ENCODE measurements at places on chromosomes 12 and 14.

GRCh38 chr14:105479431-105480158 is 5.0 kb downstream of the CRIP2 start:
- no peak for DNase-seq

DNA sequence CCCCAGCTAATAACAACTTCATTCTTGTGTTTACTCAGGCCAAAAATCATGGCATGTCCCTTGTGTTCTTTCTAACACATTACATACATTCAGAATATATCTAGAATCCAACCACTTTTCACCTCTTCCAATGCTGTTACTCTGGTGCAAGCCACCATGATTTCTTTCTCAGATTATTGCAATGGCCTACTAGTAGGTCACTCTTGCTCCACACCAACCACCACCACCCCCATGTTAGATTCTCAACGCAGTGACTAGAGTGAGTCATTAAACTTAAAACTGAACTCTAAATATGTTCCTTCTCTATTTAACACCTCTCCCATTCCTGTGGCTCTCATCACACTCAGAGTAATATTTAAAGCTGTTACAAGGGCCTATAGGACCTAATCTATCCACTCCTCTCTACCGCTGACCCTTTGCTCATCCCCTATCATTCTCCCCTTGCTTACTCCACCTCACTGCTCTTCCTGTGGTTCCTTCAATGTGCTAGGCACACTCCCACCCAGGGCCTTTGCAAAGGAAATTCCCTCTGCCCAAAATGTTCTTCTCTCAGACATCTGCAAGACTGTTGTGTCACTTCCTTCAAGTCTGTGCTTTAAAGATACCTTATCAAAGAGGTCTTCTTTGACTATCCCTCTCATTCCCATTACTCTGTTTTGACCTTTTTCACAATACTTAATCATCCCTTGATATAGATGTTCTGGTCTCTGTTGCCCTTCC is 6.6 kb downstream of the RTN1 start:
- no peak for DNase-seq

DNA sequence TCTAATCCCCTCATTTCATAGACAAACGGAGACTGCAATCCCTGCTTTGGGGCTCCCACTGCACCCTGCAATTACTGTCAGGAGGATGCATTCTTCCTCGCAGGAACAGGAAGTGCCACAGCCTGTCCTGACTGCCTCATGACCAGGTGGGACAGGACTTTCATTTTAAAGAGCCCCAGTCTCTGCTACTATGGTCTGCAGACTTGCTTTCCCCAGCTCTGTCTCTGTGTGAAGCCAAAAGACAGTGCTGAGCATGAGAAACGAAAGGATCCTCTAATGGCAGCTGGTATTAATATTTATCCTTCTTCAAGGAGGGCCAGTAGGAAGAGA is 60.0 kb upstream of the PNMA1 start:
- DNase-seq, result no peak

DNA sequence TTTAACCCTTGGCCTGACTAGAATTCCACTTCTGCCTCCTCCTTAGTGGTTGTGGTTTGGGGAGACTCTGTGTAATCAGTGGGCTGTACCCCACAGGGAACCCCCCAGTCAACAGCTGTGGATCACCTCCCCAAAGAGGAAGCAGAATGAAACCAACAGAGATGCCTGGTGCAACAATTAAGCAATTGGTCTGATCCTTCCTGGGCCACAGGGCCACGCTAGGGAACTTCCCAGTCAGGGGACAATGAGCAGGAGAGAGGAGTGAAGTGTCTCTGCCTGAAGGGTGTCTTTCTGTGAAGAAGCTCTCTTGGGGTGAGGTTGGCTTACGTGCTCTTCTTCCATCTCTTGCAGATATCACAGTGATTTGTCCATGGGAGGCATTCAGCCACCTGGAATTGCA is 8.2 kb downstream of the PDE6H start:
- no peak for DNase-seq

- no peak for DNase-seq
Observed at GRCh38 chr12:32567296-32567674, 111.8 kb upstream of the DNM1L start.

DNA sequence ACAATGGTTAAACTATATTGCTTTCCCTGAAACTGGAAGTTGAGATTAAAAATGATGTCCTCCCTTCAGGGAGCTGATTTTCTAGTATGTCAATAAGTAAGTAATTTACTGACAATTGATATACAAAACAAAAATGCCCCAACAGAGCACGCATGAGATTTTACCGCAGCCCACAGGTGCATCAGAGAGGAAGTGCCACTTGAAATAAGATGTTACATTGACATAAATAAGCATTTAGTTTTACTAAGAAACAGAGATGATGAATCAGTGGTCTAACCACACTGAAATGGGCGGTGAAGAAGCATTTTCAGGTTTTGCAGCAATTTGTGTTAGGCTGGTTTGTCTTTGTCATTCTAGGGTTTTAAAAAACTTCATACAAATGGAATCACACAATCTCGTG is 8.8 kb upstream of the CLECL1 start:
- DNase-seq, result peak; percentile 92

- DNase-seq, result no peak
Observed at GRCh38 chr14:75010472-75011093, 7.9 kb downstream of the EIF2B2 start.

DNA sequence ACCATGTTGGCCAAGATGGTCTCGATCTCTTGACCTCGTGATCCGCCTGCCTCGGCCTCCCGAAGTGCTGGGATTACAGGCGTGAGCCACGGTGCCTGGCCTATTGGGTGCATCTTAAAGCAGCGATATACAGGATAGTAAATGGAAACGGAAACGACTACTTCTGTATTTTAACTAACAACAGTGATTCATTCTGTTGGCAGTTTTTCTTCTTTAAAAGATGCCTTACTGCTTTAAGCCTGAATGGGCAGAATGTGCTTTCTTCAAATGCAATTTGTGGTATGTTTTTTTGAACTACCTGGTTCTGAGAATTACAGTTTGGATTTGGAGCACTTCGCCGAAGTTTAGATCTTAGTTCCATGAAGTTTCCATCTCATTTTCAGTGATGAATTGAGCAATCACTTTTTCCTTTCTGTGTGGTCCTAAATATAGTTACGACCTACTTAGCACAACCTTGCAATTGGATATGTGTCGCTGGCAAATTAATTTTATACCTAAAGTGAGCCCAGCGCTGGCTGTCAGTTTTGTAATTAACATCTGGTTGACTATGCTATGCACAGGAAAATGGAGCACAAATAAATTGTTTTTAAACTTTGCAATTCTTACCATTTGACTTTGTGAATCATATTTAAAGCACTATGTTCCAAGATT is 53.6 kb upstream of the EIF5 start:
- no peak for DNase-seq

GRCh38 chr14:68577802-68578541 is 214.9 kb downstream of the ZFP36L1 start:
- peak; percentile 15 for DNase-seq

DNA sequence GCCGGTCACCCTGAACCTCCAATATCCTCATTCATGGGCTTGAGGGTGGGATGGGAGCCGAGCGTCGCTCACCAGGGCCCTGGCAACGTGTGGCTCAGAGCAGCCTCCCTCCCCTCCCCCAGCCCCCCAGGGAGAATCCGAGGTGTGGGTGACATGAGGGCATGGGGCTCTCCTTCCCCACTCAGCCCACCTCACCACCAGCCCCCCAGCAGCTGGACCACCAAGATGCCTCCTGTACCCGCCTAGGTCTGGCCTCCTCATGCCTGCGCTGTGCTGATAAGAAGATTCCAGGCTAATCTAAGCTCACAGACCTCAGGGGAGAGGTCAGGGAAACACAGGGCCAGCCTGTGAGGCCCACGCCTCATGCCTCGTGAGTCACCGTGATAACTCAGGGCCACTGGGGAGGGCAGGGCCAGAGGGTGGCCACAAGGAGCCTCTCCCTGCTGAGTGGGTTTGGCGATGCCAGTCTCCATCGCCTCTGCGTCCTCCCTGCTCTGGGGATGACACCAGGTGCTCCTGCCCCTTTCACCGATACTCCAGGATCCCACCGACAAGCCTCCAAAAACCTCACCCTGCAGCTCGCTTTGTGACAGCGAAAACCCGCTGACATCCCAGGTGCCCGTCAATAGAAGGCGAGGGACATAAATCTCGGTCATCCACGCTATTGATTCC is 56.9 kb downstream of the TESC start:
- DNase-seq, result no peak

GRCh38 chr14:101032433-101032832 is 128.9 kb upstream of the RTL1 start:
- no peak for DNase-seq

All from CD4-positive, alpha-beta T cell treated with Interleukin-4 for 1 hour (primary cell).